ENCODE measurements at places on chromosomes 7 and 10. TPM values are rescaled to one million over a fixed set of nuclear protein-coding genes. Genes with fewer than 3 reads are reported as not detected.
A peak's percentile ranks its signal among the peaks of the same experiment; 100 is the strongest.

The SEMA3C gene
- total RNA-seq = 421 TPM

- no peaks in the 10 kb centered on the region for H3K27me3 ChIP-seq
- peaks cover 20% of the 10 kb centered on the region for H3K4me1 ChIP-seq
- H3K36me3 ChIP-seq = no peaks in the 10 kb centered on the region
- DNase-seq = no peak
- peak overlapping the region; percentile 78 for H3K4me3 ChIP-seq
- H3K27ac ChIP-seq = peak overlapping the region; percentile 86
Observed at GRCh38 chr7:90210475-90210874, 1.1 kb upstream of the STEAP2 start.

DNA sequence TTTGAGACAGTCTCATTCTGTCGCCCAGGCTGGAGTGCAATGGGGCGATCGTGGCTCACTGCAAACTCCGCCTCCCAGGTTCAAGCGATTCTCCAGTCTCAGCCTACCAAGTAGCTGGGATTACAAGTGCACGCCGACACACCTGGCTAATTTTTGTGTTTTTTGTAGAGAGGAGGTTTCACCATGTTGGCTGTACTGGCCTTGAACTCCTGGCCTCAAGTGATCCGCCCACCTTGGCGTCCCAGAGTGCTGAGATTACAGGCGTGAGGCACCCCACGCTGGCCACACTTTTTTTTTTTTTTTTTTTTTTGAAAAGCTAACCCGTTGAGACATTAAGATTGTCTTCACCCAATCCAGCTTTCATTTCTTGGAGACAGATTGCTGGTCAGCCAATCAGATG, 2.1 kb downstream of the ZNF273 start:
- H3K27me3 ChIP-seq = no peaks in the 10 kb centered on the region
- no peak for DNase-seq
- H3K36me3 ChIP-seq = no peaks in the 10 kb centered on the region
- peaks cover 20% of the 10 kb centered on the region for H3K4me1 ChIP-seq

The CARD11 gene
- not detected for total RNA-seq

- no peak overlapping the region for H3K4me3 ChIP-seq
- H3K36me3 ChIP-seq = peaks cover 40% of the 10 kb centered on the region
- peak overlapping the region; percentile 47 for H3K27ac ChIP-seq
- H3K27me3 ChIP-seq = no peaks in the 10 kb centered on the region
- peaks cover 20% of the 10 kb centered on the region for H3K4me1 ChIP-seq
Observed at GRCh38 chr10:844552-844951, 87.0 kb downstream of the LARP4B start.

DNA sequence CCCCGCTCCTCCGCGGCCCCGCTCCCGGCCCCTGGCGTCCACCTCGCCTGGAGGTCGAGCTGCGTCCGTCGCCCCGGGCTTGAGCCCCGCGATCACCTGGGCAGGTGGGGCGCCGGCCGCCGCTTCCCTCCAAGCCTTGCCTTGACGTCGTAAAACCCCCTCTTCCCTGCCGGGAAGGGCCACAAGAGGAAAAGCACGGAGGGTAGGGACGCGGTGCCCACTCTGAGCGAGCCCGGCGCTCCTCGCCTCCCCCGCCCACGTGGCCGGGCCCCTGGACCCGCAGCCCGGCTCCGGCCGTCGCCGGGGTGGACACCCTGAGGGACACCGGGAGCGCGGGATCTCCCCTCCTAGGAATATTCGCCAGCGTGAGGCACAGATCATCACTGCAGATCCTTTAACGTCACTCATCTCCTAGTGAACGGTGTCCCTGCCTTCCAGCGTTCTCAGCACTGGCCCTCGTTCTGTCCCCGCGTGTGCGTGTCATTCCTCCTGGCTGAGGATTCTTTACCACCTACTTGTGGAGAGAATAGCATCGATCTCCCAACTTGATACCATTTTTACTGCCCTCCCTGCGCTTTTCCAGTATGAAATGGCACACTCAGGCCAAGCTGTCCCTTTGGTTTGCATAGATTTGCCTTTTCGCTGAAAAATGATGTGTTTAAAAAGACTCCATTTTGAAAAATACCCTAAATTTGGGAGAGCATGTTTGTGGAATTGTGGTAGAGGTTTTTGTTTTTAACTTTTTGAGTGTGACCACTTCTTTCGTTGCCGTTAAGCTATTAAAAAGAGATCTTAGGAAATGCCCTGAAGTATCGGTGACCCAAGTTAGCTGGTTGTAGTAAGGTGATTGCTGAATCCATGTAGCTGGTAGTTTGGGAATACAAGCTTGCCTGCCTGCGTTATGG, 649 bp downstream of the ACTR3B start:
- peak overlapping the region; percentile 86 for H3K27ac ChIP-seq
- peak overlapping the region; percentile 81 for H3K4me3 ChIP-seq
- peaks cover 21% of the 10 kb centered on the region for H3K4me1 ChIP-seq
- H3K36me3 ChIP-seq = no peaks in the 10 kb centered on the region
- peak; percentile 91 for DNase-seq
- H3K27me3 ChIP-seq = peaks cover 2% of the 10 kb centered on the region

DNA sequence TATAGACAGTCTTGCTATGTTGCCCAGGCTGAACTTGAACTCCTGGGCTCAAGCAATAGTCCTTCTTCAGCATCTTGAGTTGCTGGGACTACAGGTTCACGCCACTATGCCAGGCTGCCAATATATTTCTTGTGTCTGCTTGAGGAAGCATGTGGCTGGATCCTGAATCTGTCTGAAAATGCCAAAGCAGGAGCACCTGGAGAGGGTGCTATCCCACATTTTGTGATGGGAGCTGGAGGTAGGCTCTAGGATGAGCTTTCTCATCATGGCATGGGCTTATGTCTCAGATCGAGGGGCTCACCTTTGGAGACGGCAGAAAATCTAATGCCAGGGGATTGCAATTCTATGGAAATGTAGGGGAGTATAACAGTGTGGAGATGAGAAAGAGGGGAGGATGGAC, 744.2 kb downstream of the GRID1 start:
- no peaks in the 10 kb centered on the region for H3K27me3 ChIP-seq
- H3K36me3 ChIP-seq = no peaks in the 10 kb centered on the region
- DNase-seq = no peak
- H3K4me1 ChIP-seq = no peaks in the 10 kb centered on the region

- peaks cover 21% of the 10 kb centered on the region for H3K4me1 ChIP-seq
- DNase-seq = peak; percentile 93
- peak overlapping the region; percentile 36 for H3K27ac ChIP-seq
- peaks cover 15% of the 10 kb centered on the region for H3K27me3 ChIP-seq
Observed at GRCh38 chr7:24572393-24572996, 757 bp upstream of the PALS2 start.

The HOXA10 gene
- total RNA-seq = 43.1 TPM

DNA sequence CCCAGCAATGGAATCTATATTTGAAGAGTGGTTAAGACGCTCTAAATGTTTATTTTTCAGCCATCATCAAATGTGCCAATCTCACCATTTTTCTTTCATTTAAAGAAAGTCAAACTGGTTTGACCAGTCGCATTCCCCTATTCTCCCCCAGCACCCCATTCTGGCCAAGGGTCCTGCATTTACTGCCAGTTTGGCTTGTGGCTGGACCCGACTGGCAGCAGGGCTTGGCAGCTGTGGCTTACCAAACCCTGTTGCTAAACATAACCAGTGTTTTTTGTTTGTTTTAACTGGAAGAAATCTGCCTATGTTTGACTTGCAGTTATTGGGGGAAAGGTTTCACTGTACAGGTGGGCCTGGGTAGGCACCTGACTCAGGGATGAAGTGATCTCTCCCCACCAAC, 116.3 kb downstream of the CYP26A1 start:
- H3K27me3 ChIP-seq = peaks cover 16% of the 10 kb centered on the region
- no peak for DNase-seq
- no peak overlapping the region for H3K4me3 ChIP-seq

GRCh38 chr7:11750191-11750590, 81.8 kb downstream of the THSD7A start:
- DNase-seq = no peak
- H3K36me3 ChIP-seq = no peaks in the 10 kb centered on the region
- no peaks in the 10 kb centered on the region for H3K4me1 ChIP-seq
- no peak overlapping the region for H3K27ac ChIP-seq
- no peaks in the 10 kb centered on the region for H3K27me3 ChIP-seq

The SPDYE5 gene
- total RNA-seq = not detected

The CALCR gene
- not detected for total RNA-seq

- H3K27ac ChIP-seq = no peak overlapping the region
- peaks cover 9% of the 10 kb centered on the region for H3K4me1 ChIP-seq
- H3K36me3 ChIP-seq = no peaks in the 10 kb centered on the region
- H3K27me3 ChIP-seq = peaks cover 58% of the 10 kb centered on the region
- H3K4me3 ChIP-seq = peak overlapping the region; percentile 57
- DNase-seq = peak; percentile 91
Observed at GRCh38 chr7:28956608-28957063, 1.5 kb downstream of the TRIL start.

DNA sequence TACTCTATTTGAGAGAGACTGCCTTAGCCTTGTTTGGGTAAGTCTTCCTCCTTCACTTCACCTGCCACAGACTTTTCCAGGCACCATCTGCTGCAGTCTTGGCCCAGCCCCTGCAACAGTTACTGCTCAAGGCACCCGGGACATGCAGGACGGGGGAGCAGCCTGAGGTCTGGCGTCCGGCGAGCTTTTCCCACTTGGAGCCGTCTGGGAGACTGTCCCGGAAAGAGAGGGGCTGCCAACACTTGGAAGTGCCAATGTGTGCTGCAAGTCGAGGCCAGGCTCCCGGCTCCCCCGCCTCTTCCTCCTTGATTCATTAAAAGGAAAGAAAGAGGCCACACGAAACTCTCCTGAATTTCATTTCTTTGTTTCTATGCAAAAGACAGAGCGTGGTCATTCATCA, 13.7 kb downstream of the HTRA1 start:
- H3K4me3 ChIP-seq = no peak overlapping the region
- H3K27me3 ChIP-seq = no peaks in the 10 kb centered on the region
- no peak overlapping the region for H3K27ac ChIP-seq
- peak; percentile 74 for DNase-seq

The PRF1 gene
- not detected for total RNA-seq
